Activated T-helper 1 cell treated with anti-CD3 and anti-CD28 coated beads, Interleukin-12 subunit alpha, Interleukin-12 subunit beta, Interleukin-2, Interleukin-4 antibody, amounts not matched to agents 30 ng/mL and 10 ng/mL and 1 ng/mL, durations not matched to agents 14 hours and 24 hours and 36 hours (primary cell): ENCODE measurements at places on chromosomes 5 and 9.

DNA sequence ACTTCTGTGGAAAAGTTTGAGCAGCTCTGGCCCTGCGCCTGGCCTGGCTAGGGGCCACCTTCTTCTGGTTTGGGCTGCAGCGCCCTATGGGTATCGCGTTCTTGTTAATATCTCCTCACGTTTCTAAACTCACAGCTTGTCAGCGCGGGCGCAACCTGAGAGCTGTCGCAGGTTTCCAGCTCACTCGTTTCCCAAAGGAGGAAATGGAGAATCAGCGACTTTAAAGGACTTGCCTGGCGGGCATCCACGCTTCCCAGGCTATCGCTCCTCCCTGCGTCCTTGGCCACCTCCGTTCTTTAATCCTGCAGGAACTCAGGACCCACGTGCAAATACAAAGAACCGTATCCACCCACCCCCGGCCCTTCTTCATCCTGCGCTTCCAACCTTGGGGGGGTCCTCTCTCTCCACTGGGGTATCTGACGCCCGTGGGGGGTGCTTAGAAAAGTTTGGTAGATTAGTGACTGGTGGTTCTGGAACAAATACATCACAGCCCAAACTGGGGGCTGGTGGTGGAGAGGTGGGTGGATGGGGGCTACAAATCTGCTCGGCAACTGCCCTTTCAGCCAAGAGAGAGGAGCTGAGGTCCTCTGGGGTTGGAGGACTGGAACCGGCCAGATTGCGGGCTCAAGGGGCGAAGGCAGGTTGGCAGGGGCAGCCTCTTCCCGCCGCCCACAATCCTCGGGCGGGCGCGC, 578 bp upstream of the PSAT1 start:
- no peak for DNase-seq

GRCh38 chr5:128494516-128494915, 43.5 kb downstream of the FBN2 start:
- DNase-seq, result no peak

- no peak for DNase-seq
Measured at GRCh38 chr9:17422994-17423680, 155.7 kb upstream of the SH3GL2 start.

DNA sequence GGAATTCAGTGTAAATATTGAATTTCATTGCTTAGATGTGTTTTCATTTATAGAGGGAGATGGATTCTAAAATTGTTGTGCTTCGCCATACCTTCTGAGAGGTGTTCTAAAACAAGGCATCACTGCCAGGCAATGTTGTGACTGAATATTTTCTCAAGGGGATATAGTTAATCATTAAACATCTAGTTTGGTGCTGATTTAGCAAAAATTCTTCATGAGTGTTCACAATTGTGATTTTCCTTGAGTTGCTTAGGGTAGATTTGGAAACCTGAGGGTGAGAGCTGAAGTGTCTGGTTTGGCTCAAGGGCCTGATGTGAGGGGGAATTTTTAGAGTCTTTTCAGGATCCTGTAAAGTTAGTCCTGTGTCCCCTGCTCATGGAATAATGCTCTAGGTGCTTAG, 104.5 kb downstream of the MAT2B start:
- DNase-seq, result no peak

GRCh38 chr5:146475190-146475780, 28.2 kb downstream of the TCERG1 start:
- no peak for DNase-seq

- no peak for DNase-seq
Measured at GRCh38 chr5:153525536-153525935, 35.1 kb downstream of the GRIA1 start.

- DNase-seq, result no peak
Measured at GRCh38 chr9:95808011-95808410, 67.5 kb upstream of the ERCC6L2 start.

- DNase-seq, result no peak
Measured at GRCh38 chr5:137129886-137130680, 369.0 kb downstream of the SPOCK1 start.

- DNase-seq, result no peak
Measured at GRCh38 chr5:79181419-79182022, 54.4 kb upstream of the JMY start.

- no peak for DNase-seq
Measured at GRCh38 chr9:71897577-71897976, 13.4 kb downstream of the ABHD17B start.

DNA sequence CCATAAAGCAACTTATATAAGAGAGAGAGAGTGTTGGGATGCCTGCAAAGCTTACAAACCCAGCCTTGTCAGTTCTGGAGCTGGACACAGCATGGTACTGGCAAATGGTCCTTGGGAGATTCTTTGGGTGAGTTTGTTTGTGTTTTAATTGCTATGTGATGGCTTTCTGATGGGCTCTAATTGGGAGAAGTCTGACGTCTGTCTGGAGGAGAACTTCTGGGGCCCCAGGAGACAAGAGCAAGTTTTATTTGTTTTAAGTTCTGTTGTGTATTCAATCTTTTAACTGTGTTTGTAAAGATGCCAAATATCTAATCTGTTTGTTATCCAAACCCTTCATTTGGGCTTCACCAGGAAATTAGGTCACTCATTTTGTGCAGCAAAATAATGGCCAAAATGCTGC, 50.3 kb upstream of the AFAP1L1 start:
- DNase-seq, result no peak

- no peak for DNase-seq
Measured at GRCh38 chr5:116453988-116454411, 120.6 kb downstream of the SEMA6A start.

GRCh38 chr9:13857521-13857920, 456.4 kb downstream of the NFIB start:
- DNase-seq, result no peak

DNA sequence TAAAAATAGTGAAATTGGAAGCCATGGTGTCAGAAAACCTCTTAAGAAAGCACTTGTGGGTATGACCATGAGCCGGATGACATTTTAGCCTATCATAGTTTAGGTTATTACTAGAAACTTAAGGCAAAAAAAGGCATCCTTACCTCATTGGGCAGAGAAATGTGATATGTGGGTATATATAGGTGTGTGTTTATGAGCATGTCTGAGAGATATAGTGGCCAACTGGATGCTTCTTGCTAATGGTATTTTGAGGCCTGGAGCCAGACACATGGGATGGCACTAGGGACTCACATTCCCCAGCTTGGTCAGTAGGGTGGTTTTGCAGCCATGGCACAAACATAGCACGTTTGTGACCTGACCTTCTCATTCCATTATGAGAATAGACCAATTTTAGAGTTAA, 295.6 kb upstream of the MEF2C start:
- no peak for DNase-seq

DNA sequence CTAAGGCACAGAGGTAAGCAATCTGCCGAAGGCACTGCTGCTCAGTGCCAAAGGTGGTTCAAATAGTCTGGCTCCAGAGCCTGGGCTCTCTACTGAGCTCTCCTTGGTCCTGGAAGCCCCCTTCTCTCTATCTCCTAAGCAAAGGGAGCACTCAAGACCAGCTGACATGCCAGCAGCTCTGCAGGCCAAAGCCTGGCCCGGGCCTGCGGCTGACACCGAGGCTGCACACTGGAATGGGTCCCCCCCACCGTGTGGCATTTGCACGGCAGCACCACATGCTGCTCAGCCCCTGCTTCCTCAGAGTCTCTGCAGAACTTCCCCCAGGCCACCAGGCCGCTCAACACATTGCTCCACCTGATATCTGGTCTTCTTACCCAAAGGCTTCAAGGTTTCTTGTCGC, 57.8 kb upstream of the GOLPH3 start:
- no peak for DNase-seq

- DNase-seq, result no peak
Measured at GRCh38 chr5:116076496-116076895, 8.3 kb upstream of the COMMD10 start.

- DNase-seq, result no peak
Measured at GRCh38 chr9:28810388-28811075, 1237.3 kb upstream of the C9orf72 start.

- DNase-seq, result no peak
Measured at GRCh38 chr9:134066526-134066912, 1.3 kb downstream of the BRD3 start.

GRCh38 chr5:35087991-35088390, 40.2 kb upstream of the AGXT2 start:
- no peak for DNase-seq

GRCh38 chr5:32384621-32385020, 59.9 kb downstream of the ZFR start:
- no peak for DNase-seq

- no peak for DNase-seq
Measured at GRCh38 chr5:151770383-151771258, 1.1 kb upstream of the G3BP1 start.

DNA sequence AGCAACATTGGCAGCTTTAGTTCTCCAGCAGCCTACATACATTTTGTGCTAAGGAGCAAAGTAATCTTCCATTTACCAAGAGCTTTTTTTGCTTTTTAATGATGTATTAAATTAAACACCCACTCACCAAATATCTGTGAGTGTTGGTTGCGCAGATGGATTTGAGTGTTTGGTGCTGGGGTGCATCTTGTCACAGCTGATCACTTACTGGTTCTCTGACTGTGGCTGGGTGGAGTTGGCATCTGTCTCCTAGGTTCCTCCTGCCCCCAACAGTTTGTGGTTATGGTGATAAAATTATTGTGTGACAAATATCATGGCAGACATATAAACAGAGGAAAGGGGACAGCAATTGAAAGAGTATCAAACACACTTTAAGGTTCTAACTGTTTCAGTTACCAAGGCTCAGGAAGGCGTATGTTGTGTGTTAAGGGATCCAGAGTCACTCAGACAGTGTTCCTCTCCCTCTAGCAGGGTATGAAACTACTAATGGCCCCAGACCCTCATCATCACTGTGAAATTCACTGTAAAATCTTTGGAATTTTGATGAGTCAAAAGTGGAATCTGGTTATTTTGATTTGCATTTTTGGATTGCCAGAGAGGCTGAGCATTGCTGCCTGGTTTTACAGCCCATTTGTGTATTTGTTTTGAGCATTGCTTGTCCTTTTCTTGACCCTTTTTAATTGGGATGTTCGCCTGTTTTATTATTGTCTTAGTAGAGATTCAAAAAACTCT, 81.7 kb downstream of the PDE8B start:
- no peak for DNase-seq

GRCh38 chr9:126515873-126516505, 97.7 kb upstream of the LMX1B start:
- DNase-seq, result no peak

DNA sequence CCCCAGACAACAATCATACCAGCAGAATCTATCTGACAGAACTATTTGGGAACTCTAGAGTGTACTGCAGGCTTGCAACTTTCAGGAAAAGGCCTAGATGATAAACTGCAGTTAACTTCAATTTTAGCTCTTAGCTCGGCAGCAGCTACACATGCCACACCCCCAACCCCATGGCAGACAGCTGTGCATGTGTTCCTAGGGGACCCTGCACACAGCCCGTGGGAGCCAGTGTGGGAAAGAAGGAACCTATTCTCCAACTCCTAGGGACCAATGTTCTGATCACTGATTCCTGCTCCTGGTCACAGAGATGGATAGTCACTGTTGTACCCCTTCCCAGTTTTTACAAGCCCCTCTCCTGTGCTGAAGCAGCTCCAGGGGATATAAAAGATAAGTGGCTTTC, 179.6 kb downstream of the DRD1 start:
- DNase-seq, result no peak

DNA sequence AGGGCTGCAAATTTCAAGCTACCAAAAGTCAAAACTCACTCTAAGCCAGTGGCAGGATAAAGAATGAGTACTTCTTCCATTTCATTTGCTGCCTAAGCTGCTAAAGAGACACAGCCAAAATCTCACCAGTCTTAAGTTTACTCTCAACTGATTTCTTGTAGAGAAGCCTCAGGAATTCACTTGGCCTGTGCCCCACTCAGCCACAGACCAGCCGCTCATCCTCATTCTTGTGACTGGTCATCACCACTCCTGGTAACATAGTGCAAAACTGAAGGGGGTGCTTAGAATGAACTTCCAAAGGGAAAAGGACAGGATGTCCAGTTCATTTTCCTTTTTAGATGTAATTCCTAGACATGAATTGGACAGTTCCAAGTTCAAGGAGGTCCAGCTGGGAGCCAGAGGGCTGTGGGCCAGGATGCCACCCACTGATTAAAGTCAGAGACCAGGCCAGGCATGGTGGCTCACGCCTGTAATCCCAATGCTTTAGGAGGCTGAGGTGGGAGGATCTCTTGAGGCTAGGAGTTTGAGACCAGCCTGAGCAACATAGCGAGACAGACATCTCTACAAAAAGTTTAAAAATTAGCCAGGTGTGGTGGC, 72.7 kb upstream of the RANBP3L start:
- no peak for DNase-seq

- no peak for DNase-seq
Measured at GRCh38 chr5:76850543-76851145, 830 bp downstream of the S100Z start.

DNA sequence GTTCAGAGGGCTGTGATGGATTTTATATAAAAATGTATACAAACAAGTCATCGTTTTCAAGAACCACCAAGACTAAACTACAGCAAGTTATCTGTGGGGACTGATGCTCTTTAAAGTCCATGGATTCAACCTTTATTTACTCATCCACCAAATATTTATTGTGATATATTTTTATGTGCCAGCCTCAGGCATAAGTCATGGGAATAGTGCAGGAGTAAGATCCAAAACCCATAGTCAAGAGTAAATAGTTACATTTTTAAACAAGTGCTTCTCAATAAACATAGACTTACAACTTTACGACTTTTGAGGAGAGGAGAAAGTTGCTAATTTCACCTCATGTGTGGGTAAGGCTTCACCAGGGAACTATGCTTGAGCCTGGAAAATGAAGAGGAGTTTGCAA, 24.6 kb downstream of the MACIR start:
- no peak for DNase-seq

GRCh38 chr5:72692231-72692637, 124.2 kb upstream of the TNPO1 start:
- no peak for DNase-seq

- no peak for DNase-seq
Measured at GRCh38 chr9:117074342-117074662, 340.6 kb downstream of the ASTN2 start.

DNA sequence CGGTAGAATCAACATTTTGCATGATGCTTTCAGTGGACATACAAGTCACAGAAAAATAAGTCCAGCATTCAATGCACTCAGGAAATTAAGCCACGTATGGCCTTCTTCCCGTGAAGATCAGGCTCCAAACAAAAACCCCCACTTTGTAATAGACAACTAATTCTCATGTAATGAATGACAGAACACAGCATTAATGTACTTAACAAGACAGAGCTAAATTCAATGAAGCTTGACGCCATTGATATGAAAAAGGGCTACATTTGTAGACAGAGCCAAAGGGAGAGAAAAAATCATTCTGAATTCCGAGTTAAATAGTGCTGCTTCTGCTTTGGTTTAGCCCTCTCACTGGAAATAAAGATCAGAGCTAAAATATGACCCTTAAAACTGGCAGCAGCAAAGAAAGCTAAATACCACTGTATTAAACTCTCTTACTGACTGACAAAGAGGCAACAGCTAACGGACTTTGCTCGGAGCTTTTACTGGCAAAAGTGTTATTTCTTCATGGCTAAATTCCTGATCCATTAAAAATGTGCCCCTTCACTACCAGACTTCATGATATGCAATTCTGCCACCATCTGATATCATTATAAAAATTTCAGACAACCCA, 250.5 kb downstream of the BNC2 start:
- DNase-seq, result no peak

GRCh38 chr9:70580606-70581195, 166.2 kb upstream of the KLF9 start:
- no peak for DNase-seq
